ENCODE measurements at places on chromosomes 3 and 15. TPM values are rescaled to one million over a fixed set of nuclear protein-coding genes. Genes with fewer than 3 reads are reported as not detected.

DNA sequence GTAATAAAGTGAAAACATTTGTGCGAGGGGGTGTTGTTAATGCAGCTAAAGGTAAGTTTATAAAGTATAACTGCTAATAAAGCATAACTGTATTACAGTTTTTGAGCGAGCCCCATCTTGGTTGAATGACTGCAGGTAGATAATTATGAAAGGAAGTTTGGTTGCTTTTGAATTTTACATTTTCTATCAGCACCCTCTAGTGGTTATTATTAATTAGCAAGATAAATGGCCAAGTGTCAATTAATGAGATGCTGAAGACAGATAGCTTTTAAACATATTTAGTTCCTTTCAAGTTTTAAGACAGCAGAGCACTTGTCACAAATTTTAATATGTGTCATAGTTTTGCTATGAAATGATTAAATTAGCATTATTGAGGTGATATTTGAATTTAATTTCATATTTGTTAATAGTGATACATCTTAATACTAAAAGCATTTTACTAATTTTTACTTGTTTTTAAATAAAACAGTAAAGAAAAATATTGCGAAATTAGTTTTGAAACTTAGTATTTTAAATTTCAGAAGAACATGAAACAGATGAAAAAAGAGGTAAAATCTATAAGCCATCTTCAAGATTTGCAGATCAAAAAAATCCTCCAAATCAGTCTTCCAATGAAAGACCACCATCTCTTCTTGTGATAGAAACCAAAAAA, 15.1 kb downstream of the U2SURP start:
- no peak for DNase-seq

GRCh38 chr3:155078711-155079467, 1.2 kb upstream of the MME start:
- DNase-seq: no peak

The CIDEC gene
- not detected for total RNA-seq

The ZNF592 gene
- total RNA-seq: 38.2 TPM

The RNF168 gene
- 26.1 TPM for total RNA-seq

The VIPR1 gene
- 67.6 TPM for total RNA-seq

GRCh38 chr3:42901073-42901415, 4.9 kb upstream of the ZNF662 start:
- no peak for DNase-seq

Data from CD4-positive, alpha-beta T cell (primary cell).